Activated CD4-positive, alpha-beta memory T cell treated with anti-CD3 and anti-CD28 coated beads for 36 hours (primary cell): ENCODE measurements at places on chromosomes 2 and 18. TPM values are rescaled to one million over a fixed set of nuclear protein-coding genes. Genes with fewer than 3 reads are reported as not detected.

- DNase-seq: no peak
Measured at GRCh38 chr2:178700136-178700535, 107.1 kb downstream of the TTN start.

- peak; percentile 10 for DNase-seq
Measured at GRCh38 chr2:199659207-199659606, 191.8 kb downstream of the FTCDNL1 start.

- DNase-seq: peak; percentile 9
Measured at GRCh38 chr2:178761759-178762371, 45.4 kb downstream of the TTN start.

GRCh38 chr18:74589811-74590210 is 7.9 kb upstream of the ZNF407 start:
- DNase-seq: no peak

Gene ARL6IP6
- total RNA-seq: 29.1 TPM

Gene GLI2
- total RNA-seq: not detected

Gene ZAP70
- 160 TPM for total RNA-seq
